Erythroblast (primary cell): ENCODE measurements at places on chromosomes 12 and 14.

GRCh38 chr12:109291521-109292341 lies 17.4 kb downstream of the FOXN4 start:
- peak; percentile 18 for DNase-seq

DNA sequence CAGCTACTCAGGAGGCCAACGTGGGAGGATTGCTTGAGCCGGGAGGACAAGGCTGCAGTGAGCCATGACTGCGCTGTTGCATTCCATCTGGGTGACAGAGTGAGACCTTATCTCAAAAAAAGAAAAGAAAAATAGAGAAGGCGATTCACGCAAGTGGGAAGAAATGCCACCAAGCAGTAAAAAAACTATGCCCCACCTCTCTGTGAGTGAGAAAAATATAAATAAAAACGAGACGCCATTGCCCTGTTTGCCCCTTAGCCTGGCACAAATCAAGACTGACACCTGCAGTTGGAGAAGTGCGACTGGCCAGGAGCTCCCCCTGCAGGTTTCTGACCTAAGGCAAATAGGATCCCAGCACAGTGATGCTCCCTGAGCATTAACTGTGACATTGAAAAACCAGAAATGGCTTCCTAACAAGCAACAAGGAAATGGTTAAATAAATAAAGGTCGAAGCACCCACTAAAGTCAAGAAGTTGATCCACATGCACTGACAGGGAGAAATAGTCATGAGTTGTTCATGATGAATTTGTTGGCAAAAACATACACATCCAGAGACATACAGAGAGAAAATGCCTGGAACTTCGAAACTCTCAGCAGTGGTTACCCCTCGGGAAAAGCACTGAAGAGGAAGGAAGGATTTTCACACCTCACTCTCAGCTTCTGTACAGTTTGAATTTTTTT lies 21.1 kb downstream of the GSC start:
- peak; percentile 13 for DNase-seq

- DNase-seq, result no peak
Measured at GRCh38 chr14:93606091-93606490, 175.4 kb downstream of the UNC79 start.

GRCh38 chr12:23950775-23951451 lies 1.4 kb upstream of the SOX5 start:
- DNase-seq, result no peak

DNA sequence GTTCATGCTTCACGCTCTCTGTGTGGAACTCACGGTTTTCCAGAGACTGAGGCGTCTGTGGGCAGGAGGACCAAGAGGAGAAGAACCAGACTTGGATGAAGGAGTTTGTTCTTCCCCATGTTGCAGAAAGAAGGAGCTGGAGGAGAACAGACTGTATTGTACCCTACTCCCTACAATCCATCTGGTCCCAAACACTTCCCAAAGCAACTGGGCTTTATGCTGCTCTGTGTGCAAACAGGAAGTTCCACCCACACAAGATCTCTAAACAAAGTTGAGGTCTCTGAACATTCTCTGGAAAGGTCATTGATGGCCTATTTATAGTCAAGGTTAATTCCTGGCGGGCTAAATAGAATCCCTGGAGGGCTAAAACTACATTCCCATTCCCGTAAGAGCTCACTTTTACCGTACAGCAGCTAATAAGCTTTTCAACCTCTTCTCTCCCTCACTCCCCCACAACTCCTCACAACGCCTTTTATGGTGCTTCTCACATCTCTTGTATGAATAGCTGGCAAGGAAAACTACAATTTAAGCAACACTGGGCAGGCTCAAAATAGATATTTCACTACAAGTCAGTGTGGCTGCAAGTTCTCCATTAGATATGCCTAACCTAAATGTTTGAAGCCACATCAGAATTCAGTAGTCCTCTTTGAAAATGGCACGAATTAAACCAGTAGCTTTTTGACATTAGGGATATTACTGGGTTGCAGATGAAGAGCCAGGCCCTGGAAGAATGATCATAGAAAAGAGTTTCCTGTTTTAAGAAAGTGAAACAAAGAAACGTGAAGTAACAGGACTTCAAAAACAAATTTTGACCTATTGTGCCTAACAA lies at the start of gene A2M:
TSS of gene A2M (minus strand) at position 189 of the 829 bp plus-strand sequence. CDS start at position 119, 70 bp downstream.
- no peak for DNase-seq

DNA sequence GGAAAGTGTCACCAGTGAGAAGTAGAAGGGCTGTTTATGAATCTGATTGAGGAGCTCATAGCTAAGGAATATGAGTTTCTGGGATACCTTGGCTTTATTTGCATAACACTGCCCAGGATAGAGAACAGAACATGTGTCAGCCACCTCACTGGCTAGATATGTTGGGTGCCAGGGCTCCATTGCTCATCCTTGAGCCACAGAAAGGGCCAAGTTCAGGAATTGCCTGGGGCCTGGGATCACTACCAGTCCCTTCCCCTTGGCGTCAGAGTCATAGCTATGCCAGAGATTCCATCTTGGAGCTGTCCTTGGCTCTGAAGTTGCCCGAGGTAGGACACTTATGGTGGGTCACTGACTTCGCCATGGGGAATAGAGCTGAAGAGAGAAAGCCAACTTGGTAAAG lies 49.0 kb downstream of the IFT43 start:
- no peak for DNase-seq

DNA sequence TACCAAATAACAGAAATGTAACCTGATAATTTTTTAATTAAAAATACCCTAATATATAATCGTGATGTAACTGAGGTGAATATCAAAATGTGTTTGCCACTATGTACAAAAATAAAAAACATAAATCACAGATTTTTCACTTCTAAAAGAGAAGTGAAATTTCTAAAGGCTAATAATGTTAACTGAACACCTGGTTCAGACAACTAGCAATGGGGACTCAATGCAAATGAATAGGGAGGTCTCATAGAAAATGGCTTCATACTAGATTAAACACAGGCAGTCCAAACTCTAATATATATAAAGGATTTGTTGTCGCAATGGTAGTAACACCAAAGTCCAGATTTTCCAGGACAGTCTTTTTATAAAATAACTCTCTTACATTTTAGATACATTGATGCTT lies 365.4 kb upstream of the ATP2B1 start:
- DNase-seq, result no peak

DNA sequence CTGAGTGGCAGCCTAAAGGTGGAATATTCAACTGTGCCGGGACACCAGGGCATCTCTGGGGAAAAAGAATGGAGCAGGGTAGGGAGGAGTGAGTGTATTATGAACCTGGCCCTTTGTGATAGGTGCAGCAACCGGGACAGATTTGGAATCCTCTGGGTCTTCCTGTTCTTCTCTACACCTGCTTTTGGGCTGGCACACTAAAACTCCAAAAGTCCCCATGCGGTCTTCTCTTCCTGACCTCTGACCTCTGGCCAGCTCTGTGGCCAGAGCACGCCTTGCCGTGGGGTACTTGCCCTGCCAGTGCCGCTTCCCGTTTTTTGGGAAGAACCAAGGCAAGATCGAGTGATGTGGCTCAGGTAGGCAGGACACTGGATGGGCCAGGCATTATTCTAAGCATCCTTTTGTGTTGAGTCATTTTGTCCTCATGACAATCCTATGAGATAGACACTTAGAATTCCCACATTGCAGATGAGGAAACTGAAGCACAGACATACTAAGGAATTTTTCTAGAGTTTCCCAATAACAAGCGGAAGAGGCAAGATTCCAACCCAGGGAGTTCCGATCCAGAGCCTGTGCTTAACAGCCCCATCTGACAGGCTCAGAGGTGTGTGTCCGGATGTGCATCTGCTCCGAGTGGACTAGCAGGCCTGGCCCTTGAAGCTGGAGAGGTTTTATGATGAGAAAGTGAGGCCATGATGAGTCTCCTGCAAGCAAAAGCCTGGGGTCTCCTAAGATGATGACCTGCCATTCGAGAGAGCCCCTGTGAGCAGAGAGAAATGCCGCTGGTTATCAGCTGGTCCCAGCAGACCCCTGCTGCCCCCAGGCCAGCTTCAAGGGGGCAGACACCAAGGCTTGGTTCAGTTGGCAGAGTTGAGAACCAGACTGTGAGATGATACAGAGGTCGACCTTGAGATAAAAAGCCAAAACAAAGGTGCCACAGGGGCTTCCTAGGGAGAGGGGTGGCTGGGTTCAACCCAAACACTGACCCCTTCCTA lies 67.9 kb upstream of the ESRRB start:
- no peak for DNase-seq

GRCh38 chr14:90467501-90467900 lies 70.7 kb downstream of the CALM1 start:
- no peak for DNase-seq

- no peak for DNase-seq
Measured at GRCh38 chr14:67875175-67876006, 55.8 kb downstream of the RAD51B start.

DNA sequence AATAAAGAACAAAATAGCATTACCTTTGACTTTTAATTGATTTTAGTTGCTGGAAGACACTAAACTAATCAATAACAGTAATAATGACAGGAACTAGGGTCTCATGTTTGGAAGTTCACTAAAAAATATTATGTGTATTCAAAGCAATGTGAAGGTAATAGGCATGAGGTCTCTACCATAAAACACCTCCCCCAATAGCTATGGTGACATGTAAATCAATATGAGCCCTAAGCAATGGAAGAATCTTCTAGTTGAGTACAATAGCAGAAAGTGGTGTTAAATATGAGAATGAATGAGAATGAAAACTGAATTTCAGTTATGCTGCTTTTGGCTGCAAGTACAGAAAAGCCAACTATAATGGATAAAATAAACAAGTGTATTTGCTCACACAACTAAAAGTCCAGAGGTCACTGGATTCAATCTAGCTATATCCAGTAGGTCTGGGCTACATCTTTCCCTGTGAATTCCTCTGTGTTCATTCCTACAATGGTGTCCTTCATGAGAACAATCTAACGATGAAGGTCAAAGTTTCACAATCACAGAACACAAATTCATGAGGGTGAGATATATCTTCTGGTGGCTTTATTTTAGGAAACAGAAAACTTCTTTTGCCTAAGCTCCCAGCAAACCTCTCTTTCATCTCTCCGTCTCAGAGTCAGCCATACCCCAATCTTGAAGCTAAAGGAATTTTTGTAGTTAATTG lies 728.0 kb downstream of the FSCB start:
- DNase-seq, result no peak

DNA sequence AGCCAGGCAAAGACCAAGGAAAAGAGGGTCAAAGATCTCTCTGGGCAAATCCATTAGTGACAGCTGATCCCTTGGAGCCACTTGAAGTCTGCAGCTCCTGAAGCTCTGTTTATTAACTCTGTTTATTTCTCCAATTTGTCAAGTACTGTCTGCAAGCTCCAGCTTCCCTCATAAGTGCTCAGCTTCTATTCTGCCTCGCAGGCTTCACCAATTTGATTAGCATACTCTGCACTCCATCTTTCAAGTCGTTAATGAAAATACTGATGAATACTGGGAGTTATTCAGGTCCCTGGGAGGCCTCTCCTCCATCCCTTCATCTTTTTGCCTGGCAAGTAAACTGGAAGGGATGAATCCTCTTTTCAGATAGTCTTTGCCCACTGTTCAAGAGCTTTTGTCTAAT lies 54.3 kb downstream of the TTC9 start:
- DNase-seq, result no peak

- DNase-seq, result no peak
Measured at GRCh38 chr14:75540479-75540851, 18.2 kb downstream of the BATF start.

- no peak for DNase-seq
Measured at GRCh38 chr12:42809226-42809625, 219.7 kb upstream of the PRICKLE1 start.

- no peak for DNase-seq
Measured at GRCh38 chr12:66944365-66944764, 265.5 kb upstream of the GRIP1 start.

DNA sequence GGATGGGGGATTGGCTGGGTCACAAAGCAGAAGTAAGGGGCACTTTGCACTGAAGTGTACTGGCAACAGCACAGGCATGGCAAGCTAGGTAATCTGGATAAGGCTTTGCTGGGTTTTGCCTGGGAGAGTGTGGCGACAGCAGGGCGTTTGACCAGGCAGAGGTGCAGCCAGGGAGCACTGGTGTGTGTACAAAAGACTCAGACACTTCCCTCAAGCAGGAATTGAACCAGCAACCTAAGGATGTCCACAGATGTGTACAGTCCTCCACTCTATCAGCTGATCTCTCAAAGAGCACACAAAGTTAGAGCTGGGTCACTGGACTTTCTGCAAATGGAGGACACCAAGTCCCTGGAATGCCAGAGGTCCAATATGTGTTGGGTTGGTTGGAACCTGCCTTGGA lies 15.4 kb upstream of the RNASE4 start:
- no peak for DNase-seq

DNA sequence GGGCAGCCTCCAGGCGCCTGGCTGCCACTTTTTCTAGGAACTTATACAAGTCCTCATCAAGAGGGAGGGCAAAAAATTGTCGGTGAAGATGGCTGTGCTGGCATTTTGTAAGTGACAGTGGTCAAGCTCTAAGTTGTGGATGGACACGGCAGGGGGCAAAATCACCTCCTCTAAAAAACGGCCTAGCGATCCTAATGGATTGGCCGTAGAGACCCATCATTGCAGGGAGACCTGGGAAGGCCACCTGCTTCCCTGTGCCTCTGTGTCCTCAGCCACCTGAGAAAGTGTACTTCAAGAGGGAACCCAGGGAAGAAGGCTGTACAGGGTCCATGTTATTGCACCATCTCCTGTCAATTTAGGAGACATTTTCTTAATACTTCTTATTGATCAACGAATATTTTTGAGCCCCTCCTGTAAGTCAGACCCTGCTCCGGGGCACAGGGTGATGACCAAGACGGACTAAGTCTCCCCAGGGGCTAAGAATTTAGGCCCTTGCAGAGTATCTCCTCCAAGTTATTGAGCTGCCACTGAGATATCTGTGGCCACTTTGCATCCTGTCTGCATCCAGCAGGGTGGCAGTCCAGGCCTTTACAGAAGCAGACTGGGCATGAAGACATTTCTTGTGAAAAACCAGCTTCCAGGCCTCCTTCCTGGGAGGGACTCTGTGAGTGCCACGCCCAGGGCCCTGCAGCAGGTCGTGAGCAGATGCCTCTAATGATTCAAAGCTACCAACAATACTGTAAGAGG lies 40.5 kb downstream of the PSMA6 start:
- peak; percentile 43 for DNase-seq

GRCh38 chr14:75527449-75528163 lies 5.3 kb downstream of the BATF start:
- DNase-seq, result no peak

DNA sequence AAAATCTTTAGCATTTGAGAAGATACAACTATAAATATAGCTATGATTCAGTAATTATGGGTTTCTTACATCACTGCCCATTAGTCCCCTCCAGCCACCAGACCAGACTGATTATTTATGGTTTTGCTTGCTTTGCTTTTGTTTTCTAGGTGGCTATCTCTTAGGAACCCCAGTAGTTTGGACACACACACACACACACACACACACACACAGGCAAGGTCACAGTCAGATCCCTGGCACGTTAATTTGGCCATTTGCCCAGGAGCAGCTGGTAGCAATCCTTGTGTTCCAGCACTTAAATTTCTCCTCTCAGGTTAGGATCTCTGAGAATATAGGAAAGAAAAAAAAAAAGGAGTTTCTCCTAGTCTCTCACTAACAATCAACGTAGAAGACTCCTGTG lies 90.2 kb upstream of the RESF1 start:
- no peak for DNase-seq

DNA sequence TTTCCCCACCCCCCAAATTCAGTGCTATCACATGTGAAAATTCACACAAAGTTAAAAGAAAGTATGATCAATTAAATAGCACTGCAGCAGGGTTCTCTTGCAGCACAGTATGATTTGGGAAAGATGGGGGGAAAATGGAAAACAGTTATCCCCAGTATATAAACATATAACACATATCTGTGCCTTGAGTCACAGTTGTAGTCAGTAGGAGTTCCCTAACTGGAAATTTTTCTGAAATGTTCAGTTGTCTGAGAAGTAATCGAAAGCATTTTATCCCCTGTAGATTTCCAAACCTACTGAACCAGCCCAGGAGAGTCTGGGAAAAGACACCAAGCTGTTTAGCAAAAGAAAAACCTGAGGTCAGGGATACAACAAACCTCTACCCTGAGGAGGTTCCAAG lies 47.0 kb downstream of the C12orf50 start:
- no peak for DNase-seq
